ENCODE measurements at places on chromosomes 7 and 10.
A peak's percentile ranks its signal among the peaks of the same experiment; 100 is the strongest.

DNA sequence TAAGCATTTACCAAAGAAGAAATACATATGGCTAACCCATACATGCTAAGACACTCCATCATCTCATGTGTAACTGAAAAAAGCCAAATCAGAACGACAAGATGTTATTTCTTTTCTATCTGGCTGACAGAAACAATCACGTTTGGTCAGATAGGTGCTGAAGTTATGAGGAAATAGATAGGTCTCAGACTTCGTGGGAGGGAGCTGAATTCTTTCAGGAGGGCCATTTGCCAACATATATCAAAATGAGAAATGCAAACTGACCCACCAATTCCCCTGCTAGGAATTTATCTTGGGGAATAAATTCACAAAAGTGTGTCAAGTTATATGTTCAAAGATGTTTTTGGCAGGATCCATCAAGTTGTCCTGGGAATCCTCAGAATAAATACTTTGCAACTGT, 32.6 kb downstream of the SH3PXD2A start:
- no peak for DNase-seq

DNA sequence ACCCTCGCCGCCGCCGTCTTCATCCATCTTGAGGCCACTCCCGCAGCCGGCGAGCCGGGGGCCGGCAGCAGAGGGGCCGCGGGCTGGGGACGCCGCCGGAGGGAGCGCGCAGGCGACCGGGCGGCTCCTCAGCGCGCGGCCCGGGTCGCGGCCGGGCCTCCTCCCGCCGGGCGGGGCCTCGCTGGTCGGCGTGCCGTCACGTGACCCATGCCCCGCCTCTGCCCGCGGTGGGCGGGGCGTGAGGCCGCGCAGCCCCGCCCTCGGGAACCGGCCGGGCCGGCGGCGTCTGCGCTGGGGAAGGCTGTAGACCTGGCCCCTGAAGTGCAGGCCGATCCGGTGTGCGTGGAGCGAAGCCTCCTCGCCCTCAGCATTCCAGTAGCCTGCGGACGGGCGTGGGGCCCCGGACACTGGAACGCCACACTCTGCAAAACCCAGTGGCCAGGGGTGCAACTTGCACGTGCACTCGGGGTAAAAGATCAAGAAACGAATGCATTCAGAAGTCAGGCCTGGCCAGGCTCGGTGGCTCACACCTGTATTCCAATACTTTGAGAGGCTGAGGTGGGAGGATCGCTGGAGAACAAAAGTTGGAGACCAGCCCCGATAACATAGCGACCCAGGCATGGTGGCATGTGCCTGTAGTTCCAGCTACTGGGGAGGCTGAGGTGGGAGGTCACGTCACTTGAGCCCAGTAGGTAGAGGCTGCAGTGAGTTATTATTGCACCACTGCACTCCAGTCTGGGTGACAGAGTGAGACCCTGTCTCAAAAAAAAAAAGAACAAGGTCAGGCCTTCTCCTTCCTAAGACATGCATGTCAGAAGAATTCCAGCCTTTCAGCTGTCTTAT, at the start of gene CYTH3:
Gene CYTH3, minus strand, starts transcription at position 144 of the 843 bp plus-strand sequence. Its CDS starts 117 bp downstream, at position 27.
- peak; percentile 100 for DNase-seq

DNA sequence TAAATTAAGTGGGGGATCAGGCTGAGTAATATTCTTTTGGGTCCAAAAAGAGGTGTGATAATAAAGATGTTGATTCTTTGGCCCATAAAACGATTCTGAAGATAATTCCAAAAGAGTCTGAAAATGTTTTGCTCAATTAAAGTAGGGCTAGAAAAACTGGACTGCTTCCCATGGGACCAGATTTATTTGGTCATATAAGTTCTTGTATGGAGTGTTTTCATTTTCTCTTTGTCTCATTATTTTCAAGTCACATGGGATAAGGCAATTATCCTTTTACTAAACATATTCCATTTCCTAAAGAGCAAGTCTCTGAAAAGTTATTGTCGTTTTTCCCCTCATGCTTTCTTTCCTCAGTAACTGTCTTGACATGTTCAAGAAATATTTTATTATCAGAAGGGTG, 41.5 kb downstream of the CDK6 start:
- DNase-seq = no peak

- DNase-seq = no peak
Measured at GRCh38 chr7:135901585-135902540, 75.3 kb downstream of the MTPN start.

DNA sequence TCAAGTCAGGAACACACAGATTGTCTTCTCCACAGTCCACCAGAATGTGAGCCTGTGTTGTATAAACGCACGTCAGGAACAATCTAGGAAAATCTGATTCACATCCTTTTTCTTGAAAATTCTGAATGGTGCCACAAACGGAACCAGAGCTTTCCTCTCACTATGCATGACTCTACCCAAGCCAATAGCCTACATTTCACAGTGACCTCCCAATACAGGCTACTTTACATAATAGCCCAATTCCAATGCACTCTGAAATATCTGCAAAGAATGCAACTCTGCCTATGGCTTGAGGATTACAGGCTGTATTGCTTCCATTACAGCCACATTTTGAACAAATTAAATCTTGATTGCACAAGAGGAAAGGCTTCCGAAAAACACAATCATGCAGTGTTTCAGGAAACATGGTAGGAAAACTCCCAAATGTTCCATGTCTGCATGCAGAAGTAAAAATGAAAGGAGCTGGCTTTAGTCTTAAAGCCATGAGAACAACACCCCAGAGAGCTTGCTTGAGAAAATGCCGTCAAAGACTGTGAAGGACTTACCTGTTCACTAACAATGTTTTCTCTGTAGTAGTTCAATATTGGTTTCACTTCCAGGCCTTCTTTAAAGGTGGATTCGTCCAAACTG, 113.9 kb downstream of the ITGA8 start:
- no peak for DNase-seq

- DNase-seq = no peak
Measured at GRCh38 chr10:25023278-25023677, 6.9 kb downstream of the THNSL1 start.

GRCh38 chr7:6128205-6128604, 97.0 kb downstream of the ANKRD61 start:
- DNase-seq = no peak

DNA sequence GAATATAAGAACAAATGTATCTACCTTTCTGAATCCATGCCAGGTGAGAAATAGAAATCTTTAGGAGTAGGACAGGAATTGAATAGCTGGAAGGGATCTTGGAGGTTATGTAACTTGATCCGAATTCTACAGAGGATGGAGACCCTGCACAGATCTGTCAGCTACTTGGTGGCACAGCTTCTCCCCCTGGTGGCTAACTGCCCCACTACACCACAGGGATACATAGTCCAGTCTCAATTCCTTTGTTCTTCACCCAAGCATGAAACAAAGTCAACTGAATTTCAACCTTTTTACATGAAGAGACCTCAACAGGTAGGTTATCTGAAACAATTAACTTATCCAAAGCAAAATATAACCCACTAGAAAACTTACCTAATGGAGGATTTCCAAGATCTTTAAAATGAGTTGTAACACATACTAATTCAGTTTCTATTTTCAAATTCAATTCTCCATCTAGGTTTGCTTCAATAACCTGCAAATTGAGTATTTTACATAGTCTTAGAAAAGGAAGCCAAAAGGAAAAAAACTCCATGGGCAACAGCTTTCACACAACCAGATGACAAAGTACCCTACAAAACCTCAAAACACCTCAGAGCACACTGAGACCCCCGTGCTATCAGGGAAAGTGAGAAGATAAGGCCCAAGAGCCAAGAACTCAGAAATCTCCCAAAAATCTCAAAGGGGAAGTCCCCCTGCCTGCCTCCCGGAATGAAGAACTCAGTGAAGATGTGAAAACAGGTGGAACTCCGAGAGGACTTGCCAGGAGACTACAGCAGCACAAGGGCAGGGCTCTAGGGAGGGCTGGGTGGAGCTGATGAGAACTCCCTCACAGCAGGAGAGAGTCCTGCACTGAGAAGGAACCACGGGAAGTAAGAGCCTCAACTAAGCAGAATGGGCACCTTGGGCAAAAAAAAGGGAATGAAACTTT, 10.3 kb downstream of the HUS1 start:
- peak; percentile 76 for DNase-seq

GRCh38 chr7:114988026-114988425, 66.1 kb downstream of the MDFIC start:
- no peak for DNase-seq

GRCh38 chr10:75229971-75230370, 5.8 kb downstream of the COMTD1 start:
- no peak for DNase-seq

DNA sequence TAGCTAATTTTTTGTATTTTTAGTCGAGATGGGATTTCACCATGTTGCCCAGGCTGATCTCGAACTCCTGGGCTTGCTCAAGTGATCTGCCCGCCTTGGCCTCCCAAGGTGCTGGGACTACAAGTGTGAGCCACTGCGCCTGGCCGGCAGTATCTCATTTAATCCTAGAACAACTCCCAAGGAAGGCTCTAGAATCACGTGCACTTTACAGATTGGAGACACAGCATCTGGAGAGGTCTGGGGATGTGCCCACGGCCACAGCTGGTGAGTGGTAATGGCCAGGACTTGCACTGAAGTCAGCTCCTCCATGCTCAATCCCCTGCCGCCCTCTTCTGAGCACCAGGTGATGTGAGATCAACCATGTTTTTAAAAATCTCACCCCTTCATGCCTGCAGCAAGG, 43.1 kb downstream of the CARD11 start:
- DNase-seq = no peak
